ENCODE measurements at places on chromosomes 1 and 21. TPM values are rescaled to one million over a fixed set of nuclear protein-coding genes. Genes with fewer than 3 reads are reported as not detected.

OR2T6 gene
- total RNA-seq = not detected

CELA3A gene
- total RNA-seq = not detected

SLFNL1 gene
- under 0.01 TPM for total RNA-seq

DDOST gene
- total RNA-seq = 346 TPM

FAM151A gene
- not detected for total RNA-seq

CA14 gene
- total RNA-seq = not detected

DIO1 gene
- total RNA-seq = not detected

AJAP1 gene
- 0.26 TPM for total RNA-seq

GIPC2 gene
- 0.38 TPM for total RNA-seq

MOV10 gene
- 23.4 TPM for total RNA-seq

SEMA4A gene
- total RNA-seq = 16.9 TPM

NGF gene
- total RNA-seq = 1.1 TPM

SLC2A5 gene
- total RNA-seq = 0.26 TPM

CYP4A11 gene
- total RNA-seq = not detected

SAMD13 gene
- total RNA-seq = 0.77 TPM

ADAMTS4 gene
- total RNA-seq = not detected

FCER1A gene
- not detected for total RNA-seq

ORC1 gene
- 0.26 TPM for total RNA-seq

MMEL1 gene
- 0.13 TPM for total RNA-seq

SFPQ gene
- total RNA-seq = 147 TPM

CTTNBP2NL gene
- 9.5 TPM for total RNA-seq

CRNN gene
- total RNA-seq = 6.6 TPM

EPHA2 gene
- total RNA-seq = 117 TPM

ADORA1 gene
- total RNA-seq = not detected

ADGRL2 gene
- 35.3 TPM for total RNA-seq

LRRC52 gene
- total RNA-seq = not detected

HES4 gene
- total RNA-seq = 83.5 TPM

EPS8L3 gene
- not detected for total RNA-seq

HCRTR1 gene
- total RNA-seq = not detected

NBPF19 gene
- 6.1 TPM for total RNA-seq

SH3D21 gene
- total RNA-seq = 2.6 TPM

SPRR4 gene
- not detected for total RNA-seq

OLFML2B gene
- total RNA-seq = not detected

RBM8A gene
- 230 TPM for total RNA-seq

UBE2U gene
- not detected for total RNA-seq

ATXN7L2 gene
- 0.64 TPM for total RNA-seq

C1QTNF12 gene
- 2.7 TPM for total RNA-seq

EPB41 gene
- total RNA-seq = 21.6 TPM

SYNC gene
- total RNA-seq = 7.6 TPM

ZMYND12 gene
- 0.26 TPM for total RNA-seq

AMY1C gene
- total RNA-seq = 0.26 TPM

PKP1 gene
- 117 TPM for total RNA-seq

GJA8 gene
- not detected for total RNA-seq

ILDR2 gene
- not detected for total RNA-seq

SYPL2 gene
- not detected for total RNA-seq

RNU1-3 gene
- total RNA-seq = 5,262 TPM

Measured in bronchial epithelial cell (primary cell).